ENCODE measurements at places on chromosomes 7 and 10. TPM values are rescaled to one million over a fixed set of nuclear protein-coding genes. Genes with fewer than 3 reads are reported as not detected.

The FAM131B gene
- total RNA-seq: 1.9 TPM

DNA sequence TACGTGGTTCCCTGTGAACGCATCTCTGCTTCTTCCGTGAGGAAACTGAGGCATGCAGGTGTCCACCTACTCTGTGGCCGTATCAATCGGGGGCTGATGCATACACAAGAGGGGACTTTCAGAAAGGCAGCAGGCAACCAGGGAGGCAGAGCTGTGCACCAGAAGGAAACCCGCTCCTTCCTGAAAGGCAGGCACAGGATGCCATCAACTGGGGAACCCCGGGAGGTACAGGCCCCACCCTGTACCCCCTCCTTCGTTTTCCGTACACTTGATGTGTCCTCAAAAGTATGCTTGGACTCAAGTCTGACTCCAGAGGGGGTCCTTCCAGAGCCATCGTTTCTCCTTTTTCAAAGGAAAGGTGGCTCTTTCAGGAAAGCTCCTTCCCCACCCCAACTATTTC is 59.5 kb downstream of the ASB13 start:
- no peaks in the 10 kb centered on the region for H3K4me1 ChIP-seq
- H3K27me3 ChIP-seq: no peaks in the 10 kb centered on the region
- DNase-seq: no peak
- no peaks in the 10 kb centered on the region for H3K36me3 ChIP-seq
- H3K27ac ChIP-seq: no peak overlapping the region
- H3K4me3 ChIP-seq: no peak overlapping the region

DNA sequence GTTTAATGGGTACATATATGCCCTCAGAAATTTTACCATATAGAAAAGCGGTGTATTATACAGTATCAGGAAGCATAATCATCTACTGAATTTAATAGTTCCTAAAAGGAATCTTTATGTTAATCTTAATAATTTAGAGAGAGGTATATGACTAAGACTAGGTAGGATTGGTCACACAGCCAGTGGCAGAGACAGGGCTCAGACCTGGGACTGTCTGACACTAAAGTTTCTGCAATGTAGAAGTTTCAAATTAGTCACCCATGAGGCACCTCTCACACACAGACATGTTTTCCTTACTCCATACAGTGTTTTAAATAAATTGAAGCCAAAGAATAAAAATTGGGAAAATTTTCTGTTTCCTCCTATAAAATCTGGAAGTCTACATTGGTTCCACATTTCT is 72.8 kb upstream of the ADRA2A start:
- H3K36me3 ChIP-seq: peaks cover 17% of the 10 kb centered on the region
- H3K4me1 ChIP-seq: peaks cover 2% of the 10 kb centered on the region
- no peak overlapping the region for H3K4me3 ChIP-seq
- DNase-seq: no peak

DNA sequence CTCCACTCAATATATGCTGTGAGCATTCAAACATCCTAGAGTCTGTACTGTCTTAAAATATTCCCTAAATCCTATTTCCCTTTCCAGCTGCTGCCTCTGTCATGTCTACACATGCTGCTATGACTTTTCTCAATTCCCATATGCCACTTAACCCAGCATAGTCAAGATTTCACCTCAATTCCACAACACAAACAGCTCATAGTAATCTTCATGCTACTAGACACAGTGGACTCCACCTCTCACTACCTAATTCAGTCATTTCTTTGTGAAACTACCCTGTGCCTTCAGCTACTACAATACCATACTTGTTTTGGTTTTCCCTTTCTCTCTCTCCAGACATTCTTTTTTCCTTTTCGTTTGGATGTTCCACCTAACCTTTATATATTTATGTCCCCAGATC is 45.5 kb downstream of the GSAP start:
- peaks cover 4% of the 10 kb centered on the region for H3K4me1 ChIP-seq
- H3K27me3 ChIP-seq: no peaks in the 10 kb centered on the region
- DNase-seq: no peak
- H3K36me3 ChIP-seq: peaks cover 8% of the 10 kb centered on the region

- no peaks in the 10 kb centered on the region for H3K27me3 ChIP-seq
- H3K4me1 ChIP-seq: peaks cover 29% of the 10 kb centered on the region
- no peak overlapping the region for H3K27ac ChIP-seq
- no peak overlapping the region for H3K4me3 ChIP-seq
Measured at GRCh38 chr7:135208102-135208793, 3.1 kb downstream of the WDR91 start.

The ICA1 gene
- 2.3 TPM for total RNA-seq

DNA sequence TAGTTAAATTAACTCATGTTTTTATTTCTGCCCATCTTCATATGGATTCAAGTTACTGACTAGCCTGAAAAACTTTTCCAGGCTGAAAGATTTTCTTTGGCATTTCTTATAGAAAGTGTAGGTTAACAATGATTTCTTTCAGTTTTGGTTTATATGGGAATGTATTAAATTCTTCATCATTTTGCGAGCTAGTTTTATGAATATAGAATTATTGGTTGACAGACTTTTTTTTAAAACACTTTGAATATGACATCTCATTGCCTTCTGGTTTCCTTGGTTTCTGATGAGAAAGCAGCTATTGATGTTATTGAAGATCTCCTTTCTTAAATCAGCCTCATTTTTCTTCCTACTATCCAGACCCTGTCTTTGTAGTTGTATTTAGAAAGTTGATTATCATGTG is 211.0 kb upstream of the AKR1E2 start:
- H3K4me3 ChIP-seq: no peak overlapping the region
- H3K36me3 ChIP-seq: no peaks in the 10 kb centered on the region
- no peak for DNase-seq
- no peak overlapping the region for H3K27ac ChIP-seq
- peaks cover 9% of the 10 kb centered on the region for H3K27me3 ChIP-seq

GRCh38 chr7:114156178-114156577 is 237.4 kb upstream of the PPP1R3A start:
- DNase-seq: no peak
- no peaks in the 10 kb centered on the region for H3K27me3 ChIP-seq
- no peaks in the 10 kb centered on the region for H3K36me3 ChIP-seq

The VSTM4 gene
- total RNA-seq: 0.10 TPM

DNA sequence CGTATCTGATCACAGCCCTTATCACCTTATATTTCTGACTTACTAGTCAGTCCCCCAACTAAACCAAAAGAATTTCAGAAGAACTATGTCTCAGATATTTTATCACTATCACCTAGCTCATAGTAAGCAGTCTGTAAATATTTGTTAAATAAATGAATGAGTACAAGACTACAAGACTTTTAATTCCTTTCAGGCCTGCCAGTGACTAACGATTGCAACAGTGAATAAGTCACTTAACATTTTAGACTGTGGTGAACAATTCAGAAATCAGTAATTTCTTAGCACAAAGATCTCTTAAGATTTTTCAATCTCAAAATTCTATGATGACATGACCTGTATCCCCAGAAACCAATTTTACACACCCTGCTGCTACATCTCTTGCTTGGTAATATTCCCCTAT is 162.2 kb downstream of the IMMP2L start:
- peaks cover 7% of the 10 kb centered on the region for H3K36me3 ChIP-seq
- no peak overlapping the region for H3K4me3 ChIP-seq
- no peaks in the 10 kb centered on the region for H3K4me1 ChIP-seq
- no peaks in the 10 kb centered on the region for H3K27me3 ChIP-seq
- DNase-seq: no peak

The FAM200A gene
- total RNA-seq: 4.8 TPM

DNA sequence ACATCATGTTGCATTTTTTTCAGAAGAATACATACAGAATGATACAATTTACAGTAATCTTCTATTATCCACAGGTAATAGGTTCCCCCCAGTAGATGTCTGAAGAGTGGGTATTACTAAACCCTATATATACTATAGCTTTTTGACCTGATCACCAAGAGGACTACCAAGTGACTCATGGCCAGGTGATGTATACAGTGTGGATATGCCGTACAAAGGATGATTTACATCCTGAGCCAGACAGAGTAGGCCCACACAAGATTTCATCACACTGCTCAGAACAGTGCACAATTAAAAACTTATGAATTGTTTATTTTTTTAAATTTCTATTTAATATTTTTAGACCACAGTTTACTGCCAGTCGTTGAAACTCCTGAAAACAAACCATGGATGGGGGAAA is 70.6 kb downstream of the STEAP1B start:
- H3K4me1 ChIP-seq: no peaks in the 10 kb centered on the region
- no peak overlapping the region for H3K4me3 ChIP-seq
- no peak overlapping the region for H3K27ac ChIP-seq
- no peaks in the 10 kb centered on the region for H3K36me3 ChIP-seq
- peaks cover 2% of the 10 kb centered on the region for H3K27me3 ChIP-seq

DNA sequence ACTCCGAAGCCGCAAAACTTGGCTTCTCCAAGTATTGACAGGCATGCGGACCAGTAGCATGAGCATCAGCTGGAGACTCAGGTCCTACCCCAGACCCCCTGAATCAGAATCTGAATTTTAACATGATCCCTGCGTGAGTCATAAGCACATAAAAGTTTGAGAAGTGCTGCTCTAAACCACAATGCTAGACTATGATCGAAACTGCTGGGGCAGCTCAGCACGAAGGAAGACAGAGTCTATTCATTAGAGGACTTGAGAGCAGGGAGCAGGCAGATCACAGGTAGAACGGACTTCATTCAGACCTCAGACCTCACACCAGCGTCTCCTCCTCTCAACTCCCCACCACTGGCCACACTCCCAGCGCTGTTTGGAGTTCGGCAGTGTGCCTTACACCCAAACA is 16.9 kb downstream of the CAMK2G start:
- H3K4me1 ChIP-seq: peaks cover 56% of the 10 kb centered on the region
- H3K4me3 ChIP-seq: peak overlapping the region; percentile 44
- peaks cover 10% of the 10 kb centered on the region for H3K36me3 ChIP-seq
- H3K27ac ChIP-seq: peak overlapping the region; percentile 84
- DNase-seq: peak; percentile 80

DNA sequence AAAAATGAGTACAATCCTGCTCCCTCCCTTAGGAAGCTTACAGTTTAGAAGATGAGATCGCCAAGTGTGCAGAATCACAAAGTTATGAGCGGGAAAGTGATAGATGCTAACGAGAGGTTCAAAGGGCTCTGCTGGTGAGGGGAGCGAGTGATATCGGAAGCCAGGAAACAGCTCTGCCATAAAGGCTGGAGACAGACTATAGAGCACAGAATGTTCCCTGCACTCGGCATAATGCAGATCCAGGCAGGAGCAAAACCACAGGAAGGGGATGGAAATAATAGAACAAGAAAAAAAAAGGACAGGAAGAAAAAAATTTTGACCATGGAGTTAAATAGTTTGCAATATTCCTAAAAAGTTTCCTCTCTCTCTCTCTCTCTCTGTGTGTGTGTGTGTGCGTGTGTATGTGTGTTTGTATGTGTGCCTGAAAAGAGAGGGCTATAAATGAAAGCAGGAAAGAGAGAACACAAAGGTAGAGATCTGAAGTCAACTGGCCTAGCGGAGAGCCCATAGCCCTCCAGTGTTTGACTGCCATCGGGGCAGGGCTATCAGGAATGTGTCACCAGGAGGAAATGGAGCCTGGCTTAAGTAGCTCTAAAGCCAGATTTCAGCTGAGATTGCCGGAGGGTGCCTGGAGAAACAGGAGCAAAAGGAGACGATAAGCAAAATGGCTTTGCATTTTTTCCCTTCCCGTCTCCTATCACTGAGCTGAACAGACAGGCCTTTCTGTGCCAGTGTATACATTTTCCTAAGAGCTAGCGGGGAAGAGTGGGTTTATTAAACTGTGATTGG is 175.8 kb upstream of the LYZL1 start:
- H3K27ac ChIP-seq: no peak overlapping the region
- peaks cover 4% of the 10 kb centered on the region for H3K27me3 ChIP-seq
- no peaks in the 10 kb centered on the region for H3K4me1 ChIP-seq
- DNase-seq: no peak
- H3K36me3 ChIP-seq: peaks cover 2% of the 10 kb centered on the region

The GSTK1 gene
- total RNA-seq: 224 TPM

DNA sequence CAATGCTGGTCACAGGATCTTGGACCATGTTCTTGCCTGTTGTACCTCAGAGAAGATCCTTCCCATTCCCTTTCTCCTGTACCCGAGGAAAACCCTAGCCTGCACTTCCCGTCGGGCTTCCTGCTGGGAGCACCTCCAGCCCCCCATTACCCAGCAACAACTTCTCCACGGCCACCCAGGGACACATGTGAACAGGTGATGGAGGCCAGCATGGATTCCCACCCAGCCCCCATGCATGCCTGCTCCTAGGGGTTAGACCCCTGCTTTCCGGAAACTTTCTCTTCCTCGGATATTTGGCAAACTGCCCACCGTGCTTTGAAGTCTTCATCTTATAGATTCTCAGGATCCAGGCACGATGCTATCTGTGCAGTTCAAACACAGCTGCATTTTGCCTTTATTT is 67.3 kb downstream of the CALML3 start:
- no peak overlapping the region for H3K4me3 ChIP-seq
- H3K27ac ChIP-seq: no peak overlapping the region
- DNase-seq: no peak

The FAM25A gene
- not detected for total RNA-seq

The GPR15LG gene
- total RNA-seq: not detected

DNA sequence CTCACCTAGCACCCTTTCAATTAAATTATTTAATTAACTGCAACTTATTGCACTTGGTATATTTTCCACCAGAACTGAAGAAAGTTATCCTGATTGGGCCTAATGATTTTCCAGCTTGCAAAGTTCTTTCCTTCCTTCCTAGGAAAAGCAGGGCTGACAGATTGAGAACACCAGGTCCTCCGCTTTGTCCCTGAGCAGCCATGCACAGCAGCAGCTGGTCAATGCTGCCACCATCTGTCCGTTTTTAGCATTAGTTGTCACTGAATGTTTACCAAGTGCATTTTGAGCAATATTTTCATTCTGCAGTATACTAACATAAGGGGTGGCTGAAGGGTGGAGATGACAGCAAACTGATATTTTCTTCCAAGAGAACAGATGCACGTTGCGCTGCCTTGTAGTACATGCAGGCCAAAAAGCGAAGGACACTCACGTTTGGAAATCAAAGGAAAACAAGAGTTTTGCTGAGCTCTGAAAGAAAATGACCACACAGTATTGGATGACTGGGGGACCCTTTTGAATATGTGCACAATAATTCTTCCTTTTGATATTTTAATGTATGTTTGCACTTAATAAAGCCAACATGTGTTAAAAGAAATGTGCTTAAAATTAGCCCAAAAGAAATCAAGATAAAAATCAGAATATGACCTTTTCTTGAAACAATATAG is 248.8 kb upstream of the PTN start:
- no peaks in the 10 kb centered on the region for H3K36me3 ChIP-seq
- peak; percentile 10 for DNase-seq
- no peak overlapping the region for H3K27ac ChIP-seq
- H3K4me1 ChIP-seq: no peaks in the 10 kb centered on the region
- H3K27me3 ChIP-seq: peaks cover 2% of the 10 kb centered on the region

DNA sequence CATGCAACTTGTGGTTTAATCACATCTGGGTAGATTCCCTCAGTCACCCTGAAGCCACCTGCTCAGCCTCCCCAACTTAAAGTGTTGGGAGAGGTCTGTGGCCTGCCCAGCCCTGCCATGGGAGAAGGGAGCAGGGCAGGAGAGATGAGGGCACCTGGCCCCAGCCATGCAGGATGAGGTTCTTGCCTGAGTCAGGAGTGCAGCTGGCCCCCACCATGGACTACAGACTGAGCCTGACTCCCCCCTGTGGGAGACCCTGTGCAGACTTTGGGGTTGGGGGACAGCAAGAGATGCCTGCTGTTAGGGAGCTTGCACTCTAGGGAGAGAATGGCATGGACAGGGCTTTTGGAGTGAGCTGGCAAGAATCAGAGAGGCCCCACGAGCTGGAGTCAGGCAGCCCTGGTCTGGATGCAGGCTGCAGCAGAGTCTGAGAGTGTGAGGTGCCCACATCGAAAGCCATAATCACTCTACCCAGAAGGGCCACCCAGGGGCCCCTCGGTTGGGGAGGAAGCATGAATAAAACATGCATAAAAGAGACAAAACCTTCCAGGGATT is 34.7 kb upstream of the DPYSL4 start:
- no peaks in the 10 kb centered on the region for H3K36me3 ChIP-seq
- no peak overlapping the region for H3K27ac ChIP-seq

The ATRNL1 gene
- 0.17 TPM for total RNA-seq

Data from activated CD4-positive, alpha-beta memory T cell treated with anti-CD3 and anti-CD28 coated beads for 36 hours (primary cell).